Stimulated activated CD8-positive, alpha-beta memory T cell treated with anti-CD3 and anti-CD28 coated beads, Interleukin-4, amount 100 ng/mL, for 1 hour (primary cell): ENCODE measurements at places on chromosomes 2 and 18.

DNA sequence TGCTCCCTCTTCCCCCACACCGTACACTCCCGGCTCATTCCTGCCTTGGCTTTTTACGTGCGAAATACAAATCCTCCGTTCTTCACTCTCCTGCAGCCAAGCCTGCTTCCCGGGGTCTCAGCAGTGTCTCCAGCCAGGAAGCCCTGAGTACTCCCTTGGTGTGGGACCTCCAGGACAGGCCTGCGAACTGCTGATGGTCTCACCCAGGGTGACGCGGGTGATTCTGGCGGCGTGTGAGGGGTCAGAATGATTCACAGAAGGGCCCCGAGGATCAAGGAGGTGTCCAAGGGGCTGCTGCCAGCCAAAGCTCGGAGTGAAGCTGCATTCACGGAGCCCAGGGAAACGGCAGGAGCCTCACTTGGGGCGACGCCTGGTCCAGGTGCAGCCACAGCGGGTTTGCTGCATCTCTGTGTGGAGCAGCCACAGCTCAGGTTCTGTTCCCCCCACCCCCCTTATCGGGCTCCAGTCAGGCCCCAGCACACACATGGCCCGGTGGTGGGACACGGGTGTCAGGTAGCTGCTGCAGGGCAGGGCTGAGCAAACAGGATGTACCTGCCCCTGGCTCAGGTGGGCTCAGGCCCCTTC is 337.7 kb upstream of the MYT1L start:
- no peak for DNase-seq

DNA sequence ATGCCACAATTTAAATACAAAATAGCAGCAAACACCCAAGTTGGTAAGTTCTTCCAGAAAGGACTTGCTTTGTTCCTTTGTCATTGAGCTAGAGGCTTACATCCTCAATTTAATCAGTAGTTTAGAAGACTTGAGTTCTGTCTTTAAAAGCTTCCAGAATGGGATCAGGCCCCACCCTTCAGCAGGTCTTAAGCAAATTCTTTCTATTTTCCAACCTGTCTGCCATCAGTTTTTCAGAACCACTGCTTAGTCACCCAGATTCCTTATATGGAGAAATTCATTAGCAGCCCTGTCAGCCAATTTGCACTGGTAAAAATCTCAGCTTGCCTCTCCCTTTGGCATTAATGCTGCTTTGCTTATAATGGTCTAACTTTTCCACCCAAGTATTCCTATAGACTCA is 263.6 kb upstream of the HNMT start:
- no peak for DNase-seq

DNA sequence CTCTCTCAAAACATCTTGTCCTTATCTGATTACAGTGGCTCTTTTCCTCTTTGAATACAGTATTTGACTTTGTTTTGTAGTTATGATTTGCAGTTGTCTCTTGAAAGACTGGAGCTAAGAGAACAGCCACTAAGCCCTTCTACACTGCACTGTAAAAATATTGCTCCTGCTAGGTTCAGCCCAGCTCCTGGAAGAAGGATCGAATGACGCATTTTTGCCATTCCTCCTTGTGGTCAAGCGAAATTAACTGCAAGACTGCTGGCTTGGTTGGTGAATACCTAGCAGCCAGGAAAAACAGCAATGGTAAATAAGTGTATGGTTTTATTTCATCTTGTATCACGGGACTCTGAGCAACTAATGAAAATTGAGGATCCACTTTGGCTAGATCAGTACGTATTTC is 407.8 kb upstream of the CDH2 start:
- no peak for DNase-seq

- no peak for DNase-seq
These were observed 176.4 kb downstream of the TMEM247 start for GRCh38 chr2:46655551-46656436.

GRCh38 chr18:54127759-54128378 is 96.6 kb downstream of the MBD2 start:
- DNase-seq = no peak

DNA sequence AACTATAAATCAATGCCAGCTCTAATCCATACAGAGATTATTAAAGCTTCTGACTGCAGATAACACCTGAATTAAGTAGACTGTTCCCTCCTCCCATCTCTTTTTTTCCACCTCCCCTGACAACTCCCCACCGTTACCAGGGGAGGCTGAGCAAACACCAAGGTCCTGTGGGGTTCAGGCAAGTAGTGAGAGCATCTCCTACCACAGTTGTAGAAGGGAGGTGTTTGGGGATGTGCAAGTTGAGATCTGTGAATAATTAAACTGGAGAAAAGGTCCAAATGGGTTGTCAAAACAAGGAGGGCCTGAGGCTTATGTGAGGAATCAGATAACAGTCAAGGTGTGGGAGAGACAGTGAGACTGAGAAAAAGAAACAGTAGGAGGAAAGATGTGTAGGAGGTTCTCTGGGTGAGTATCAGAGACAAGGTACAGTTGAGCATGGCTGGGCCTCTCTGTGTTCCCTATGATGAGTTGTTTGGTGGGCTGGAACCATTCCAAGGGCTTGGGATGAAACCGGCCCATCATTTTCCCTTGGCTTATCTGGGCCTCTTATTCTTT is 194.6 kb downstream of the CYRIA start:
- DNase-seq = no peak

DNA sequence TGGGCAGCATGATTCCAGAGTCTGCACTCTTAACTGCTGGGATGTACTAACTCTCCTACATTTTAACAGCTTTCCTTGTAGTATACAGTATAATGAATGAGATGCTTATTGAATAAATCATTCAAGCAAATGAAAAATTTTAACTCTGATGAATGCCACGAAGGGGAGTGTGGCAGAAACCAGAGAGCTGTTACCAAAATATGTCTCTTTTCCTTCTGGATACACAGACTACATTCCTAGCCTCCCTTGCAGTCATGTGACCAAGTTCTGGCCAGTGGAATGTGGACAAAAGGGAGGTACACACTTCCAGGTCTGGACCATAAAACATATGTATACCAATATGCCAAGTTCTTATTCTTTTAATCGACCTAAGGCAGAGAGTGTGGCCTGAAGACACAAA is 1.7 kb upstream of the EML4 start:
- no peak for DNase-seq

- DNase-seq = no peak
These were observed 20.4 kb downstream of the MSH6 start for GRCh38 chr2:47803363-47803762.

DNA sequence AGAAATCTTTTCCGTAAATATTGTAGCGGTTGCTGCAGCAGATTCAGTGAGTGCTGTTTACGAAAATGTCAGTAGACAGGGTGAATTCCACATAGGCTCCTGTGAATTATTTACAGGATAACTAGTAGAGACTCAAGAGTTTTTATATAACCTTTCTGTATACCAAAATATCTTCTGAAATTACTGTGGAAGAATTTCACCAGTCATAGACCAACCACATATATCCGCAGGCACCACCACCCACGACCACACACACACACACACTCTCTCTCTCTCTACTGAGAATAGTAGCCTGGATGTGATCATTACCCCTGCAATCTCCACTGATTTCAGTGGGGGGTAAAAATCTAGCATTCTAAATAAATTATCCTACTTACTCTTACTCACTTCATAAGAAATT is 341.8 kb downstream of the RBM43 start:
- no peak for DNase-seq

DNA sequence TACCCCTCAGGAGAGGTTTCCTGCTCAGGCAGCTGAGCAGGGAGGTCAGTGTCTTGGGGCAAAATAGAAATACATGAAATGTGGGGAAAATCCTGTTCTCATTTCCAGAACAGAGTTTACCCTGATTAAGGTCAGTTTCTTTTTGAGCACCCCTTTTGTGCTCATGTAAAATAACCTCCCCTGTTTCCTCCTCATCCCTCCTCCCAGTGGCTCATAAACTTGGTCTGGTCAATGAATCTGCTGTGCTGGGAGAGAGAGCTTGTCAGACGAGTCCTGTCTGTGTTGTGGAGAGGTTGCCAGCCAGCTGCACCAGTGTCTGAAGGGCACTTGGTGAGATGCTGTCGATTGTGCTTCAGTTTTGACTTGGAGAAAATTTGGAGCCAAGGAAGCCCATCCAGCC is 48.6 kb downstream of the NTSR2 start:
- DNase-seq = no peak
